Fibroblast of lung (primary cell): ENCODE measurements at places on chromosomes 11 and 22.

DNA sequence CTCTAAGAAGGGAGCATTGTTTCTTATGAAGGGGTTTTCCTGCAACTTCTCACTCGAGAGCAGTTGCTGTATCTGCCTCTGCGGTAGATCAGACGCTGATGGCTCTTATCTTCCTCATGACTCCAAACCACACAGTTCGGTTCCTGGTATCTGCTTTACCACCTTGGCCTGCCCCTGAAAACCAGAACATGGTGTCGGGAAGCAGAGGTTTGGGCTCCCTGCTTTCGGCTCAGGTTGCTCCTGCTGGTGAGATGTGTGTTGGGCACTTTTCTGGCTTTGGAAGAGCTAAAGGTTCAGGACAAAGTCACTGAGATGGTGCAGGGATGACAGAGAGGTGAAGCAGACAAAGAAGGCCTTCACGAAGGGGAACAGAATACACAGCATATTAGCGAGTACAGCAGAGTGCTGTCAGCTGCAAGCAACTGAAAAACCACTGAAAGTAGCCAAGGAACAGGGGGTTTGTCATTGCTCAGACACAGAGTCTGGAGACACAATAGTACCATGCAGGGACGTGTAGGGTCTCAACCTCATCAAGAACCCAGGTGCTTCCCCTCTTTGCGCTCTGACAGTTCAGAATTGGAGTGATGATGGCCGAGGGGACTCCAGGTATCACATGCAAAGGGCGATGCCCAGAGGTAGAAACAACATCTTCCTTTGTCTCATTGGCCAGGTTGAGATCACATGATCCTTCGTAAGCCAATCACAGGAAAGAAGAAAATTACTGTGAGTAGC lies 11.9 kb upstream of the CSF2RB start:
- no peak for DNase-seq

DNA sequence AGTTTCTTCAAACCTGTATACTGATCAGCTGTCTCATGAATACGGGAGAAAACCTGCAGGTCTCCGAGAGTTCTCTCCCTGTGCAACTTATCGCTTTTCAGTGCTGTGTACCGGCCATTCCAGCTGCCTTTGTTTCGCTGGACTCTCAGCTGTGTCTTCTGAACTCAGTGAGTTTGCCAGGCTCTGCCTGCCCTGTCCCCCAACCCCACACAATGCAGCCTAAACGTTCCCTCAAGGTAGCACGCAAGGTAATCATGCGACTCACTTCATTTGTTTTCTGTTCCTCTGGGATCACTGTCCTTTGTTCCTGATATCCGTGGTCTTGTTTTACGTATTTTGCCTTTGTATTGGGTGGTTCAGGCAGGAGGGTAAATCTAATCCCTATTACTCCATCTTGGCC lies 13.5 kb downstream of the RBM7 start:
- DNase-seq = no peak

DNA sequence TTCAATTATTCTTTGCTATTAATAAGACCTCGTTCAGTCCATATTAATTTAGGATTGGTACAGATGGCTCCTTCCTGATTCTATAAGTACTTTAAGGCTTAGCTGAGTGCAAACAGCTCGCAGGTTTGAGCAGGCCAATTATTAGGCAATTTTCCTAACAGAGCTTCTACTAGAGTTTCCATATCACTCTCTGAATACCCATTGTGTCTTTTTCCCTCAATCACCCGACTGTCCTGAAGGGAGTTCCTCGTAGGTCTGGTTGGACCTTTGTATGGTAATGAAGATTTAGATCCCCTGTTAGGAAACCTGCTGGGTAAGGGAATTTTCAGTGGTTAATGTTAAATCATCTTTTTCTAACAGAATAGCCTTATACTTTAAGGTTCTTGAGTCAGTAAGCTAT lies 61.1 kb downstream of the ARHGAP42 start:
- no peak for DNase-seq

- peak; percentile 93 for DNase-seq
These were observed at the start of gene TCP11L1 for GRCh38 chr11:33039274-33040032. TCP11L1 (plus strand) TSS chr11:33039572; CDS start chr11:33043774, 4,202 bp downstream.

GRCh38 chr11:7577291-7578190 lies 63.7 kb downstream of the PPFIBP2 start:
- peak; percentile 18 for DNase-seq

DNA sequence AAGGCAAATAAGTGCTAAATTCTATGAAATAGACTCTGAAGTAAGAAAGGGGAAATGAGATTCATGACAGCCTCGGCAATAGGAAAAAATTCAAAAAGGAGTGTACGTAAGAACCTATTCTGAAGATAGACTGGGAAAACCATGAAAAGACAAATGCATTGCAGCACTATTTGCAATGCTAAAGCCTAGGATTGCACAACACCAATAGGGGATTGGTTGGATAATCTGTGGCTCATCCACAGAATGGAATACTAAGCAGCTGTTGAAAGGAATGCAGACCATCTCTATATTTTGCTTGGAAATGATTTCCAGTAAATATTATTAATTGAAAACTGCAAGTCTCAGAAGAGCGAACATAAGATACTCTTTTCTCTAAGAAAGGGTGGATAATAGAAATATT lies 91.7 kb upstream of the CLMP start:
- no peak for DNase-seq

GRCh38 chr22:40638261-40638660 lies 1.7 kb upstream of the MRTFA start:
- no peak for DNase-seq

DNA sequence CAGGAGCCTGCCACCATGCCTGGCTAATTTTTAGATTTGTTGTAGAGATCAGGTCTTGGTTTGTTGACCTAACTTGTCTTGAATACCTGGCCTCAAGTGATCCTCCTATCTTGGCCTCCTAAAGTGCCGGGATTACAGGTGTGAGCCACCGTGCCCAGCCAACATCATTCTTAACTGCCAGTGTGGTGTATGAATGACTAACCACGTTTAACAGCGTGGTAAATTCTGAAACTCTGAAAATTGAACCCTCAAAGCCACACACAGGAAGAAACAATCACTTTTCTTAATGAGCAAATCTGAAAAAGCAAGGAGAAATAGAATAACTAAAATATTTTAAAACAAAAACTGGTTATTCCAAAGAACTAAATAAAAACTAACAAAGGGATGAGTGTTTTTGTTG lies 7.4 kb downstream of the TMEM9B start:
- no peak for DNase-seq

GRCh38 chr11:36061471-36061870 lies 117.6 kb downstream of the LDLRAD3 start:
- DNase-seq = no peak

DNA sequence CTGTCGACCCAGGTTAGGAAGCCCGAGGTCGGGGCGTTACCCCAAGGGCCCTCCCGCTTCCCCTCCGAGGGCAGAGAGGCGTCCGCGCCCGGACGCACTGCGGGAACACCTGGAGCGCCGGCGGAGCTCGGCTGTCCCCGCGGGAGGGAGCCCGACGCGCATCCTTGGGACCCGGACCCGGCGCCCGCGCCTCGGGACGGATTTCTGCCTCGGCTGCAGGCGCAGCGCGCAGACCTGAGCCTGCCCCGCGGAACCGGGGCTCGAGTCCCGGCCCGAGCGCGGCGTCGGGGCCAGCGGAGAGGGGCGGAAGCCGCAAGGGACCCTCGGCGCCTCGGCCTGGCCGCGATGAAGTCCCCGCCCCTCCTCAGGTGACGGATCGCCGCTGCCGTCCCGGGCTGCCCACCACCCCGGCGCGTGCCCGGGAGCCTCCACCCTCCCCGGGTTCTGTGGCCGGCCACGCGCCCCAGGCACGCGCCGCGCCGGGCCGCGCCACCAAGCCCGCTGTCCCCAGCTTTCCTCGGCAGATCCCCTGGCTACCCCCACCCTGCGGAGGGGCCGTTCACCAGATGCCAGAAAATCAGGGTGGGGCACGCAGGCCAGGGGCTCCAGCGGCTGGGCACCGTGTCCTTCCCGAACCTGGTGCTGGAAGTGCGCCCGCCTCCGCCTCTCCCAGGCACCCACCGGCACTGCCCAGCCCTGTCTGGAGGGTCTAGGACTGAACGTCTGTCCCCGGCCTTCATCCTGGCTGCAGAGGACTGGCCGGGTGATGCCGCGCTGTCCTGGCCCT lies 410 bp downstream of the GLB1L3 start:
- no peak for DNase-seq

- no peak for DNase-seq
These were observed 61.5 kb downstream of the STIM1 start for GRCh38 chr11:3916962-3917361.

DNA sequence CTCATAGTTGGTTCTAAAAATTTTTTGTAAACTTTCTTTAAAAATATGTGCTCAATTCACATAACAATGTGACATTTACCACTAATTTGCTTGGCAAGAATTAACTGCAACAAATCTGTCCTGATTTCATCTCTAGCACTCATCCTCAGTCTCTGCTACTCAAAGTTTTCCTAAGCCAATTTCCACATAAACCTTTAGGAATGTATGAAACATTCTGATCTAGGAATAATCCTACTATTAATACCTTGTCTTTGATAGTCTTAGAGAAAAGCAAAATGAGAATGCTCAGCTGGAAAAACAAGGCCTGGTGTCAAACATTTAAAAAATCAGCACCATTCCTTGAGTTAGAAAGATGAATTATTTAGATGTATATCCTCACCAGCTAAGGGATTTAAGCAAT lies 114.3 kb downstream of the CD44 start:
- no peak for DNase-seq

DNA sequence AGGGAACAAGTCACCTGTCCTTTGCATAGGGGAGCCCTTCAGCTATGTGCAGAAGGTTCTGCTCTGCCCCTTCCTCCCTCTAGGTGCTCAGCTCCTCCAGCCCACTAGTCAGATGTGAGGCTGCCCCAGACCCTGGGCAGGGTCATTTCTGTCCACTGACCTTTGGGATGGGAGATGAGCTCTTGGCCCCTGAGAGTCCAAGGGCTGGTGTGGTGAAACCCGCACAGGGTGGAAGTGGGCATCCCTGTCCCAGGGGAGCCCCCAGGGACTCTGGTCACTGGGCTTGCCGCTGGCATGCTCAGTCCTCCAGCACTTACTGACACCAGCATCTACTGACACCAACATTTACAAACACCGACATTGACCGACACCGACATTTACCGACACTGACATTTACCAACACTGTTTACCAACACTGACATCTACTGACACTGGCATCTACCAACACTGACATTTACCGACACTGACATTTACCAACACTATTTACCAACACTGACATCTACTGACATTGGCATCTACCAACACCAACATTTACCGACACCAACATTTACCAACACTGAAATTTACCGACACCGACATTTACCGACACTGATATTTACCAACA lies 71.9 kb upstream of the PPP6R3 start:
- no peak for DNase-seq

GRCh38 chr22:41899992-41900651 lies 14.8 kb downstream of the SHISA8 start:
- DNase-seq = no peak

- no peak for DNase-seq
These were observed 50.4 kb upstream of the ARHGAP20 start for GRCh38 chr11:110762590-110762989.

DNA sequence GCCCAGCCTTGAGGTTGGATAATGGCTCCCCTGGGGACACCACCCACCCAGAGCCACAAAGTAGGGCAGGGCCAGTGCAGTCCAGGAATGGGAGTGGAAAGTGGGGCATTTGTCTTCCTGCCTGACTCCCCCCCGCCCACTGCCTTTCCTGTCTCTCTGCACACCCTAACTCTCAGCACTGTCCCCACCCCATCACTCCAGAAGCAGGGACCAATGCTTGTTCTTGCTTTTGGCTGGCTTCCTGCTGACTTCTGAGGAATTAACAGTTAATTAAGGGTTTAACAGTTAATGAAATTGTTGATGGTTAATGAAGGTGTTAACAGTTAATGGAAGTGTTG lies 4.7 kb downstream of the PITPNM1 start:
- no peak for DNase-seq

DNA sequence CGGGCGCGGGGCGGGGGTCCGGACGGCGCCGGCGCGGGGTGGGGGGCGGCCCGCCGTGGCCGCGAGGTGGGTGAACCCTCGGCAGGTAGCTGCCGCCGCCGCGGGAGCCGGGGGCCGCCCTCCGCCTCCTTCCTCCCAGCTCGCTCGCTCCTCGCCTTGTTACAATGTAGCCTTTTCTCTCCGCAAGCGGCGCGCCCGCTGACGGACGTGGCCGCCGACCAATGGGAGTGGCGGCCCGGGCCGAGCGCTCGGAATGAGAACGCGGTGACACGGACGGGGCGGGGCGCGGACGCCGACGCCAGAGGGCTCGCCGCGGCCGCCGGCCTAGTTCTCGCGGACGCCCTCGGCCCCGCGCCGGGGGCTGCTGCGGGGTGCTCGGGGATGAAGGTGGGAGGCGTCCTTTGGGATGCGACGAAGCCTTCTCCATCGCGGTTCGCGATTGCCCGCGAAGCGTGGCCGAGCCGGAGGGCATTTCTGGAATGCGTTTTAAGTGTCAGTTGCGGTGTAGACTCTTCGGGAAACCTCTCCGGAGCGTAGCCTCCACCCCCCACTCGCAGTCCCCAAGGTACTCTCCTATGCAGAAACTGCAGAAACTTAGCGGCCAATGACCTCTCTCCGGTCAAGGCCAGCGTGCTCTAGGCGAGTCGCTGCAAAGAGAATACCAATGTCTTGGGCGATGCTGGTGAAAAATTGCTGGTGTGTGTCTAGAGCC lies 734 bp downstream of the PRDM11 start:
- peak; percentile 95 for DNase-seq

DNA sequence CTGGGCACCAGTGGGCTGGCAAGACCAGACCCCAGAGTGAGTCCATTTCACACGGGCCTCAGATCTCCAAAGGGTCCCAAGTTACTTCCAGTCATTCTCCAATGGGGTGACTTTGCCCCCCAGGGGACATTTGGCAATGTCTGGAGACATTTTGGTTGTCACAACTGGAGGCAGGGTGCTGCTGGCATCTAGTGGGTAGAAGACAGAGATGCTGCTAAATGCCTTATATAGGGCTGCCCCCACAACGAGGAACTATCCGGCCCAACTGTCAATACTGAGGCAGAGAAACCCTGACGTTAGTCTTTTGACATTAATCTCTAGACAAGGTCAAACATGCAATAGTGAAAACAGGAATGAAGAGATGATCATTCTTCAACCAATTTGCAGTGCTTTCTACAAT lies 6.4 kb downstream of the RTN4RL2 start:
- DNase-seq = no peak

DNA sequence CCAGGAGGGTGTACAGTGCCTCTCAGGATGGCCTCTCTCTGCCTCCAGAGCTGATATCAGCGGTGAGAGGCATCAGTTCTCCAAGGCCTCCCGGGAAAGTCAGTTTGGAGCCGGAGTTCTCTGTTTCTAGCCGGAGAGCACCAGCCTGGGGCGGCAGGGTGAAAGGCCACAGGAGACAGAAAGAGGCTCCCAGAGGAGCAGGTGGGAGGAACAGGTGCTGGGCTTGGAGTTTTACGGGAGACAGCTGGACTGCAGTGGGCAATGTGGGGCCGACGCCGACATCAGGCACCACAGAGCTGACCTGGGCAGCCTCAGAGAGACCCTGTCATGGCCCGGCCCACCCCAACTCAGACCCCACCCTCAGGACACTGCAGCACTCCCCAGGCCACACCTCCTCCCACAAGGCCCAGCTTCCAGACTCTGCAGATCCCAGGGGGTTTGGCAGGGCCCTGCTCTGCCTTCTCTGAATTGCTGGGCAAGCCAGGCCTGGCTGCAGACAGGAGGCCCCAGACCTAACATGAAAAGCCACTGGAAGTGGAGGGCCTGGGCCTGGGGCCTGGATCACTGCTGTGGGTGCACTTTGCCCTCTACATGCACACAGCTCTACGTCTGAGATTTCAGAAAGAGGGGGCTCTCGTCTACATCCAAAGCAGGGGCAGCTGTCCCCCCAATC lies 885.6 kb downstream of the BRD1 start:
- DNase-seq = no peak
